PC-9 (cell line): ENCODE measurements at places on chromosomes 1 and 21.

- H3K27ac ChIP-seq: no peak overlapping the region
- H3K36me3 ChIP-seq: no peaks in the 10 kb centered on the region
- DNase-seq: no peak
These were observed 1.6 kb downstream of the PADI4 start for GRCh38 chr1:17309426-17310067.

- no peak for DNase-seq
- no peaks in the 10 kb centered on the region for H3K27me3 ChIP-seq
- H3K36me3 ChIP-seq: no peaks in the 10 kb centered on the region
- H3K27ac ChIP-seq: no peak overlapping the region
- H3K4me1 ChIP-seq: peaks cover 37% of the 10 kb centered on the region
These were observed 11.0 kb upstream of the VCAM1 start for GRCh38 chr1:100708476-100709062.

DNA sequence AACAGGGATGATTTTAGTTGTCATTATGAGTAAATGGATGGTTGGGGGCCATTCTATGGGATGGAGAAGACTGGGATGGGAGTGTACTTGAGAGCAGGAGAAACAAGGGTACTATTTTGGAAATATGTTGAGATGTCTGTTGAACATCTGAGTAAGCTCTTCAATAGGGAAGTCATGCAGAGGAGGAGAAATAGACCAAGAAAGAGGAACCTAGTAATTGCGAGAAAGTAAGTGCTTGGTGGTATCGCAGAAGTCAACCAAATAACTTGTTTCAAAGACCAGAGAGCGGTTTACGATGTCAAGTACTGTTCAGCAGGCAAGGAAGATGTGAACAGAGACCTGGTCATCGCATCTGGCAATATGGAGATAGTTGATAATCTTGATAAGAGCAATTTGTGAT lies 22.4 kb upstream of the CHRM3 start:
- no peaks in the 10 kb centered on the region for H3K36me3 ChIP-seq
- H3K4me3 ChIP-seq: no peak overlapping the region
- 0 out of 2 replicates have a peak, but pooled peaks cover 4% of the 10 kb centered on the region for H3K27me3 ChIP-seq
- H3K27ac ChIP-seq: no peak overlapping the region
- DNase-seq: no peak
- H3K4me1 ChIP-seq: no peaks in the 10 kb centered on the region

DNA sequence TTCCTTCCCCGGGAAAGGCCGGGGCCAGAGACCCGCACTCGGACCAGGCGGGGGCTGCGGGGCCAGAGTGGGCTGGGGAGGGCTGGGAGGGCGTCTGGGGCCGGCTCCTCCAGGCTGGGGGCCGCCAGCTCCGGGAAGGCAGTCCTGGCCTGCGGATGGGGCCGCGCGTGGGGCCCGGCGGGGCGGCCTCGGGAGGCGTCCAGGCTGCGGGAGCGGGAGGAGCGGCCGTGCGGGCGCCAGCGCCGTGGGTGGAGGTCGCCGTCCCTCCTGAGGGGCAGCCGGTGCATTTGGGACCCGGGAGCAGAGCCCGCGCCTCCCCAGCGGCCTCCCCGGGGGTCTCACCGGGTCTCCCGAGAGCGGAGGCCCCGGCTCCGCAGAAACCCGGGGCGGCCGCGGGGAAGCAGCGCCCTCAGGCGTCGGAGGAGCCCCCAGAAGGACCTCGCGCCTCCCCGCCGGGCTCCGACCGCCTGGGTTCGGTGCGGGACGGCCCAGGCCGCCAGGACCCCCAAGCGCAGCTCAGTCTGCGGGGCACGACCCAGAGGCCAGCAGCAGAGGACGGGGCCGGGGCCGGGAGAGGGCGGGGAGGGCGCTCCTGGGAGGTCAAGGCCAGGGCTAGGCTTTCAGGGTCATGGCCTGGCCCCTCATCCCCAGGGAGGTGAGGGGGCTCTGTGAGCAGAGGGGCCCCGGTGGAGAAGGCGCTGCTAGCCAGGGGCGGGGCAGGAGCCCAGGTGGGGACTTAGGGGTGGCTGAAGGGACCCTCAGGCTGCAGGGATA lies 7.2 kb upstream of the SLX9 start:
- no peak overlapping the region for H3K27ac ChIP-seq
- H3K36me3 ChIP-seq: no peaks in the 10 kb centered on the region
- peaks cover 33% of the 10 kb centered on the region for H3K4me1 ChIP-seq
- no peak for DNase-seq
